ENCODE measurements at places on chromosomes 1 and 21.

DNA sequence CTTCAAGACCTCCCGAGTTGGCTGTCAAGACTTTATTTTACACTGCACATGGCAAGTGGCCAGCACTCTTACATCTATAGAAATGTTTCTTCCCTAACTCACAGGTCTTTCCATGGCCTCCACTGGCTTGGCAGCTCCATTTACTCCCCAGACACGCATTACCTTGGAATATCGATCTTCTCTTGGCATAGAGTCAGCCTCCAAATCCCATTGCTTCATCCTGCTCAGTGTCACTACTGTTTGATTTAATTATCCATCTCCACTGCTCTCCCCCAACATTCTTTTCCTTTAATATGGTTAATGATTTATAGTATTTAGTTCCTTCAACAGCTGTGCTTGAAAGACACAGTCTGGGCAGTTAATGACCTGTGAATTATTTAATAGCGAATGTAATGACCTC lies 241.2 kb upstream of the MAP1LC3C start:
- DNase-seq = no peak

GRCh38 chr1:165468726-165469249 lies 23.9 kb upstream of the RXRG start:
- no peak for DNase-seq

DNA sequence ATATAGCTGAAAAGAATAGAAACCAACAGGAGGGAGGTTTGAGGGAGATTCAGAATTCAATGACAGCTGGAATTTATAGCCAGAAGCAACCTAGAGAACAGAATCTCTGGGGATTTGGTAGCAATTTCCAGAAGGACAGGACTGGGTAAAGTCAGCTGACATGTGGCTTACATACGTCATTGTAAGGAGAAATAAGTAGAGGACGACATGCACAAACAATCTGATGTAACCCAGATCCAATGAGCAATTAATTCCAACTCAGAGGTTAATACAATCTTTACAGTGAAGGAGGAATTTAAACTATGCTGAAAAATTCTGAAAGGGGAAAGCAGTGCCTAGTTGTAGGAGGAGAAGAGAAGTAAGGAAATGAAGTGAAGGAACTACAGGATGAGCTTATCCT lies 383.9 kb downstream of the PTBP2 start:
- no peak for DNase-seq

GRCh38 chr1:151994956-151995355 lies 1.3 kb upstream of the S100A10 start:
- DNase-seq = no peak

- DNase-seq = no peak
These were observed 3.2 kb upstream of the NUAK2 start for GRCh38 chr1:205324781-205325180.

- no peak for DNase-seq
These were observed 36.0 kb downstream of the CNIH4 start for GRCh38 chr1:224392411-224393249.

- no peak for DNase-seq
These were observed 34.8 kb downstream of the ZMYND12 start for GRCh38 chr1:42420911-42421585.

- DNase-seq = no peak
These were observed 109.2 kb upstream of the RUNX3 start for GRCh38 chr1:25039229-25039628.

DNA sequence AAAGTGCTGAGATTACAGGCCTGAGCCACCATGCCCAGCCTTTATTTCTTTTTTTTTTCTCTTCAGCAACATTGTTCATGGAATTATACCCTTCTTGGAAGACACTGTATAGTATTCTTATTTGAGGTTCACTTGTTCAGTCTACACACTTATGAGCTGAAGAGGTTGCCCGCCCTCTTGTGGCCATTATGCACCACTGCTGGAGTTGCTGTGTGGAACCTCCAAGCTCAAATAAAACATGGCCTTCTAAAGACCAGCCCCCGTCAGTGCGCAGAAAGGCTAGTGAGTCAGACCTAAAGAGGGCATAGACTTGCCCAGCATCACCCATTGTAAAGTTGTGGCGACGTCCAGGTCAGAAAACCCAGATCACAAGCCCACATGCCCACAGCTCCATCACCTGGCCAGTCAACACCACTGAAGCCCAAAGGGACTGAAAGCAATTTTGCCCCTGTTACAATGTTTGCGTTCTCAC lies 20.4 kb downstream of the LURAP1 start:
- DNase-seq = no peak

- no peak for DNase-seq
These were observed 178.2 kb downstream of the DSCAM start for GRCh38 chr21:40668555-40669275.

GRCh38 chr1:198072177-198072576 lies 84.6 kb upstream of the NEK7 start:
- DNase-seq = no peak

GRCh38 chr21:22438428-22439086 lies 1440.3 kb downstream of the NCAM2 start:
- no peak for DNase-seq

GRCh38 chr21:36661511-36662309 lies 37.2 kb upstream of the SIM2 start:
- no peak for DNase-seq

DNA sequence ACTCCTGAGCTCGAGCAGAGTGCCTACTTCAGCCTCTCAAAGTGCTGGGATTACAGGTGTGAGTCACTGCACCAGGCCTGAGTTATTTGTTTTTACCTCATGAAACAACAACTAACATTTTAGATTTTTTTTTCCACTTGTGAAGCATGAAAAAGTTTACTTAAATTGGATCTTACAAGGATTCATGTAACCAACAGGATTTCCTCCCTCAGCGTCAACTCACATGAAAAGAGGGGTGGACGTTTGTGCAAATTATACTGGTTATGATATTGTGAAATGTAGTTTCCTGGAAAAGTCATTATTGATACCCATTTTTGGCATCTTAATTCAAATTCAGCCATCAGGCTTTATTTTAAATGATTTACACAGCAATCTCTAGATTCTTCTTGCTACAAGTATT lies 6.5 kb downstream of the CNST start:
- no peak for DNase-seq
